ENCODE measurements at places on chromosomes 12 and 14.

GRCh38 chr12:52284562-52285171 is 6.7 kb downstream of the KRT81 start:
- DNase-seq: no peak

DNA sequence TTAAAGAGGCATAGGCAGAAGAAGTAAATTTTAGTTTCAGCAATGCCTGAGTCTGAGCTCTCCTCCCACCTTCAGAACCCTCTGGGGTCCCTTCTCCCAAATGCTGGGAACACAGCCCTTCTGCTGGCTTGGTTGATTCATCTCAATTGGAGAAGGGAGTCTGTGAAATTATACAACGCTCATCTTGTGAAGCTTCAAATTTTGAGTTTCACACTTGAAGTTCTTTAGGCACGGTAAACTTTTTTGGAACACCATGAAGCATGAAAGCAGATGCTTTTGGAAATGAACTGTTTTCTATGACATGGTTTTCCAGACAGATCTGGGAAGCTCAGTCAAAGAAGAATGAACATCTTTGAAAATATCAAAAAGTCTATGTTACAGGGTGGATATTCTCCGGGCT is 69.9 kb downstream of the TBK1 start:
- DNase-seq: no peak

DNA sequence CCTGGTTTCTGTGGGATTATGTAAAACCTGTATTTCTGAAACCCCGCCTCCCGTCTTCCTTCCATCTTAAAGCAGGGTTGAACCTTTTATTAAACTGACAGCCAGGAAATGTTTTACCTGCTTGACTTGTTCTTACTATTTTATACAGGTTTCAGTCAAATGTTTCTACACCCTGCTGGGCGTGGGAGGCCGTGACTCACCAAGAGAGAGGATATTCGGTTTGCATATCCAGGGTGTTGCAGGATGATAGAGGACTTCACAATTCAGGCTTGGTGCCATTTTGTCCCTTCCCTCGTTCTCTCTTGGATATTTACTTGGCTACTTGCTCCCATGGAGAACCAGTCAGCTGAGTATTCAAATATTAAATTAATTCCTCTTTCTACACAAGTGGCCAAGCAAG is 69.7 kb downstream of the ARF6 start:
- DNase-seq: no peak

GRCh38 chr14:101604935-101605780 is 43.9 kb downstream of the DIO3 start:
- DNase-seq: no peak

DNA sequence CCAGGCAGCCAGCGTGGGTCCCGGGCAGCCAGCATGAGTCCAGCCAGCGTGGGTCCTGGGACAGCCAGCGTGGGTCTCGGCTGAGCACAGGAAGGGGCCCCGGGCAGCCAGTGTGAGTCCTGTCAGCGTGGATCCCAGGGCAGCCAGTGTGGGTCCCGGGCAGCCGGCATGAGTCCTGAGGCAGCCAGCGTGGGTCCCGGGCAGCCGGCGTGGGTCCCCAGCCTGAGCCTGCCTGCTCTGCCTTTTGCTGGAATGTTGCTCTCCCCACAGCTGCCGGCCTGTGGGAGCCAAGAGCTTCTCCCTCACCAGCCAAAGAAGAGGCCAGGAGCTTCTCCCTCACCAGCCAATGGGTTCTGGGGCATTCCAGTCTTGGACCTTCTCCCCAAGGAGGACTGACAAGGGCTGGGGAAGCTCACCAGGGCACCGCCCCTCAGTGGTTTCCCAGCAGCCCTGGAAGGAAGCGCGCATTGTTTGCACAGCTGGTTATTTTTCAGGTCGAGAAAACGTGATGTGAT is 15.0 kb upstream of the RFLNA start:
- no peak for DNase-seq

DNA sequence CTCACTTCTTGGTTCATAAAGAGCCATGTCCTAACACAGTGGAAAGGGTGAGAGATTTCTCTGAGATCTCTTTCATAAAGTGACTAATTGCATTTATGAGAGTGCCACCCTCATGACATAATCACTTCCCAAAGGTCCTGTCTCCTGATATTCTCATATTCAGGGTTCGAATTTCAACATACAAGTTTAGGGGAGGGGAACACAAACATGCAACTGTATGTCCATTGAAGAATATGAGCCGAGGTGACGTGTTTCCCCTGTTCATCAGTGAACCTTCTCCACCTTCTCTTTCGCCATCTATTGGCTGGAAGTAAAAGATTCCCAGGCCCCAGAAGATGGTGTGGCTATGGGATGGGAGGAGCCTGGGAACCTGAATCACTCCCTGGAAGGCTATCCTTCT is 354.2 kb upstream of the ATP2B1 start:
- no peak for DNase-seq

DNA sequence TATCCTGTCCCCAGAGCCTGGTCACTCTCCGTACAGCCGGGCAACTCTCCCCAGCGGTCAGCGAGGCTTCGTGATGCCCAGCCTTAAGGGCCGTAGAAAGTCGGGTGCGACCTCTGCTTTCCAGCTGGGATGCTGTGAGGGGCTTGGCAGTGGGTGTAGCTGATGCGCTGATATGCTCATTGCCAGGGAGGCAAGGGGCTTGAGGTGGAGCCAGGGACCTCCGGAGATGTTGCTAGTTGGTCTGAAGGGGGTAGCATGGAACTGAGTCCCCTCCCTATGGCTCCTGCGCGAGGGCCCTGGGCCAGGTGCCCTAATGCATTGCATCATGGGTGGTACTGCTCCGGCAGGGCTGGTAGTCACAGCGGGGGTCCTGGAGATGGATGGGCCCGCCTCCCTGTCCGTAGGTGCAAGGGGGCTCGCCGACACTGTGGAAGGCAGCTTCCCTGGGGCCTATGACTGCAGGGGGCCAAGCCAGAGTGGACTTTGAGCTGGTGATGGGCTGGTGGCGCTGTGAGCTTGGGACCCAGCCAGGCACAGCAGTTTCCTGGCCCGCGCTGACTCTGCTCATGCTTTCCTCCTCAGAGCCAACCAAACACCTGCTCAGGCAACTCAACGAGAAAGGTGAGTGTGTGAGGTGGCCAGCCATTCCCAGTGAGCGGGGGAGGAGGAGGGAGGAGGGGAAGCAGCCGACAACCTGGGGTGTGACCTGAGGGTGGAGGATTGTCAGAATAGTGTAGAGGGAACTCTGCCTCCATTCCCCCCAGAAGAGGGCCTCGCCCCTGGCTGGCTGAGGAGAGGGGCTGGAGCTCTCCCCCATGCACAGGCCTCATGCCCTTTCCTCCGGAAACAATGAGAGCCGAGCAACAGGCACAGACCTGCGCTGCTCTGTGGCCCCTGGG is 32.3 kb downstream of the PLEKHG3 start:
- DNase-seq: no peak

GRCh38 chr12:81558031-81558430 is 201.1 kb downstream of the PPFIA2 start:
- DNase-seq: no peak

- DNase-seq: no peak
These were observed 35.6 kb upstream of the FICD start for GRCh38 chr12:108479364-108480070.

GRCh38 chr14:68460541-68460940 is 332.3 kb downstream of the ZFP36L1 start:
- no peak for DNase-seq

DNA sequence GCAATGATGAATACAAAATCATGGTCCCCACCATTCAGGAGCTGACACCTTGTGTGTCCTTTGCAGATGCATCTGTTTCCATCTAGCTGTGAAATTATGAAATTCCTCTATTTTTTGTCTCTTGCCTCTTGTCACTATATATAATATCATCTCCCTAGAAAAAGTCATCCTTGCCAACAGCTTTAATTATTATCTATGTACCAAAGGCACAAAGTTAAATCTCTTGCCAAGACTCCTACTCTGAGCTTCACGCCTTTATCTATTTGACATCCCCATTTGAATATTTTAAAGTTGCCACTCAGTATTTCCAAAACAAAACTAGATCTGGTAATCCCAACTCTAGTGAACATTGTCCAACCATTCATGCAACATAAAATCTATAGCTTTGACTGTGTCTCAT is 32.0 kb upstream of the PRB2 start:
- DNase-seq: no peak

DNA sequence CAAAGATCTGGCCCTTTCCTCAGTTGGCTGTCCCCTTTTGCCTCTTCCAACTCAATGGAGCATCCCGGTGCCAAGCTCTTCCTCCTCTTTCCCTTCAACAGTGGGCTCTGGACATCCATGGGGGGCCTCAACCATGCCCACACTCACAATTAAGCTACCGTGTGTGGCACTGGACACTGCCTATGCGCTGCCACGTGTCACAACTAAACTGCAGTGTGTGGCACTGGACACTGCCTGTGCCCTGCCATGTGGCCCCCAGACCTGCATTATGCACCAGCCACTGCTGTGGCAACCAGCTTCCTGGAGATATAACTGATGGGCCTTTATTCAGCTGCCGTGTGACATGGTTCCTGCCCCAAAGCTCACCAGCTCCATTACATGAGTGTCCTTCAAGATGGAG is 179.1 kb downstream of the KCNA5 start:
- no peak for DNase-seq

DNA sequence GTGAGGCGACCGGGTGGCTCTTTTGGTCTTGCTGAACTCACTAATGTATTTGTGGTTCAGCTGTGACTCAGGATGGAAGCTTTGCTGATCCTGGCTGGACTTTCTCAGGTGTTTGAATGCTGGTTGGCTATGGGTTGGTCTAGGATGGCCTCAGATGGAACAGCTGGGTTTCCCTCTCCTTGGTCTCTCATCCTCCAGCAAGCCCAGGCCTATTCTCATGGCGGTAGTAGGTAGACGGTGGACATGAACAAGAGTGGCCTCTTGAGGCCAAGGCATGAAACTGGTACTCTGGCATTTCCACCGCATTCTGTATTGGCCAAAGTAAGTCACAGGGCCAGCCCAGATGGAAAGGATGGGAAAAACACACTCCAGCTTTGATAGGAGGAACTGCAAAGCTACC is 11.8 kb upstream of the POLR3B start:
- DNase-seq: no peak

DNA sequence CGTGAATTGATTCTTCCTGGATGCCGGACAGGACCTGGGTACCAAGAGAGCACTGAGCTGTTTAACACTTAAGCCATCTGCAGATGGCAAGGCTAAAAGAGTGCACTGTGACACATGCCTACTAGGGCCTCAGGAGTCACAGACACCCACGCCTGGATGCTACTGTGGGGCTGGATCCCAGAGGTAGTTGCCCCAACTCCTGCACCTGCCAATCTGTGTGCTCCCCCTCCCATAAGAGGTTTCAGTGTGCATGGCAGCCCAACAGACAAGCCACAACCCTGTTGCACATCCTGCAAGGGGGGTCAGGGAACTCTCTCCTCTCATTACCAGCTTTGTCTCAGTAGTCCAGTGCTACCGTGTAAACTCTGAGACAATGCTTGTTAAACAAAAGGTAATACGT is 169.0 kb downstream of the CEP128 start:
- no peak for DNase-seq

GRCh38 chr12:53233671-53234121 is 1.7 kb upstream of the RARG start:
- no peak for DNase-seq

- no peak for DNase-seq
These were observed 33.5 kb downstream of the PYGL start for GRCh38 chr14:50910495-50911420.

GRCh38 chr12:99282086-99282485 is 365.5 kb upstream of the GARIN6 start:
- DNase-seq: no peak

GRCh38 chr12:107304588-107305532 is 211.5 kb upstream of the CRY1 start:
- no peak for DNase-seq

GRCh38 chr12:110561471-110562201 is 21.5 kb downstream of the PPTC7 start:
- DNase-seq: no peak

Data from T-helper 17 cell (primary cell).